ENCODE measurements at places on chromosomes 12 and 14.

DNA sequence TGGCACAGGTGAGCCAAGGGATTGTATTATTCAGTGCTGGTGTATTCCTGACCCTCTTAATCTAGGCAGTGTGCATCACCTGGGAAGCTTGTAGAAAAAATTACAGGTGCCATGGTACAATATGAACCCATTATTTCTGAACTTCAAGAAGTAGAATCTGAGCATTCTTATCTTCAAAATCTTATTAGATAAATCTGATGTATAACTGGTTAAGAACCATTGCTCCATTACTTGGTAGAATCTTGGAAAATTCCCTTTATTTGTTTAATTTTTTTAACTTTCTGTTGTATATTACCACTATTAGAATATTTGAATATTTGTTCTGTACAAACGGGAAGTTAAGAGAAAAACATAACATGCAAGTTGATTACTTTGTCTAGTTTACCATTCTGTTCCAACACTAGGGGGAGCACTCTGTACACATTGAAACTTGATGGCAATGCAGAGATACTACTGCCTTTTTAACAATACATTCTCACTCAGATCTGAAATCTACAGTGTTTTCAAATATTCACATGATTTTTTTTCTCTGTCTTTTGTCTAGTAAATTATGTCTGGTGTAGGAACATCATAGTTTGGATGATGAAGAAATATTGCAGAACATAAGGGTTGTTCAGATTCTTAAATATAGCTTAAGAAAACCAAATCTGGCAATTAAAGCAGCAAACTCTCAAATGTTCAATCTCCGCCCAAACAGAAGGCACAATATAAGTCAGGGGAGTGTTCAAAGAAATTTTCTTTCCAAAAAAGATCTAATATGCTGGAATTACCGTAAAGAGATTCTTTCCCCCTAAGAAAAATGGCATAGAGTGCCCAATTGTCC, 196.6 kb downstream of the PCNX1 start:
- DNase-seq = no peak

DNA sequence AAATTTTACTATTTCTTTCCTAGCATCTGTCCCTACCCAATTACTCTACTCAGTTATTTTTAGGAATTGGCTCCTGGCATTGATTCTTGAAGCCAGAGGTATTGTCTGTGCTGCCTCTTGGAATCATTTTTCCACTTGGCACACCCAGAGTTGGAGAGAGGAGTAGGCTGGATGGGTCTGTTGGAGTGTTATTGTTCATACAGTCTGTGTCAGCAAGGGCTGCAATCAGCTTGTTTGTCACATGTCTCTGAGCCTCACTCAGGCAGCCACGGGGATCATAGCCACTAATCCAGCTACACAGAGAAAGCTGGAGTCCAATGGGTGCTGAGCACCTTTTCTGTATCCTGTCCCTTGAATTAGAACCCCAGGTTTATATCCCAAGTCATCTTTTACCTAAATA, 176.0 kb upstream of the DYRK2 start:
- no peak for DNase-seq

DNA sequence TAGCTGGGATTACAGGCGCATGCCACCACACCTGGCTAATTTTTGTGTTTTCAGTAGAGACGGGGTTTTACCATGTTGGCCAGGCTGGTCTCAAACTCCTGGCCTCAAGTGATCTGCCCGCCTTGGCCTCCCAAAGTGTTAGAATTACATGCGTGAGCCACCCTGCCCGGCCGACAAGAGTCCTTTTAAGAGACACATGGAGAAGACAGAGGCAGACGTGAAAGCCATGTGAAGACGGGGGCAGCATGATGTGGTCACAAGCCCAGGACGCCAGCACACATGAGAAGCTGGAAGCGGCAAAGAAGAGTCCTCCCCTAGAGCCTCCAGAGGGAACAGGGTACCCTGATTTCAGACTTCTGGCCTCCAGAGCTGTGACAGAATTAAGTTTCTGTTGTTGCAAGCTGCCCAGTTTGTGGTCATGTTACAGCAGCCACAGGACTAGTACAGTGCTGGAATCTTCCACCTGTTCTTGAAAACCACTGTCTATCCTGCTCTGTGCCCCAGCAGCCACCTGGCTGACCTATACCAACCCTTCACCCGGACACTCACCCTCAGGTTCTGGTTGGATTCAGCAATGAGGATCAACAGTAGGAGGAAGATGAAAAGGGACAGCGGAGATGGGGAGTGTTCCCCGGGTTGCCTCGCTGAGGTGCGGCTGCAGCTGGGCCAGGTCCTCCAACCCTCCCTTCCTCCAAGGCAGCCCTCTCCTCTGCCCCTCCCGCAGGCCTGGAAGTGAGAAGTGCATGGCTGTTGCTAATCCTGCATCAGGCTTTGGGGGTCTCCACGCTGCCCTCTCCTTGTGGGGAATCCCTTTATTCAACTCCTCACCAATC, 16.9 kb downstream of the VPS37B start:
- DNase-seq = no peak

DNA sequence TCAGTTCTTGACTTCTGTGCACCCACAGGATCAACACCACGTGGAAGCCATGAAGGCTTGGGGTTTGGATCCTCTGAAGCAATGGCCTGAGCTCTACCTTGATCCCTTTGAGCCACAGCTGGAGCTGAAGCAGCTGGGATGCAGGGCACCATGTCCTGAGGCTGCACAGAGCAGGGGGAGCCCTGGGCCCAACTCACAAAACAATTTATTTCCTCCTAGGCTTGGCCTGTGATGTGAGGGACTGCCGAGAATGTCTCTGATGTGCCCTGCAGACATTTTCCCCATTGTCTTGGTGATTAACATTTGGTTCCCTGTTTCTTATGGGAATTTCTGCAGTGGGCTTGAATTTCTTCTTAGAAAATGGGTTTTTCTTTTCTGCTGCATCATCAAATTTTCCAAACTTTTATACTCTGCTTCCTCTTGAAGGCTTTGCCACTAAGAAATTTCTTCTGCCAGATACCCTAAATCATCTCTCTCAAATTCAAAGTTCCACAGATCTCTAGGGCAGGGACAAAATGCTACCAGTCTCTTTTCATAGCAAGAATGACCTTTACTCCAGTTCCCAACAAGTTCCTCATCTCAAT, 288.2 kb downstream of the CCDC59 start:
- DNase-seq = peak; percentile 14

Measured in WTC11 (cell line).